ENCODE measurements at places on chromosomes 7 and 10.
A peak's percentile ranks its signal among the peaks of the same experiment; 100 is the strongest.

DNA sequence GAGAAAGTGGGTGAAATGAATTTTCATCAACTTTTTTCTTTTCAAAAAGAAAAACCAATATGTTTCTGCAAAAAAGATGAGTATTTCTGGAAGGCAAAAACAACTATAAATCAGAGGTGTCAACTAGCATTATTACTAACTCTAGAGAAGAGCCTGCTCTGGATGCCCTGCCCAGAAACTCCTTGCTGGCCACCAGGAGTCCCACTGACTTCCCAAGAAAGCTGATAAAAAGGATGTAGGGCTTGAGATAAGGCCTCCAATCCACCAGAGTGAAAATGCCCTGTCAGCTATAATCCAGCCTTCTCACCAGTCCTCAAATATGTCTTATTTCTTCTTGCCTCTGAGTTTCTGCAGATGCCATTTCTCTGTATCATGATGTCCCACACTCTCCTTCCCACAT is 16.7 kb upstream of the FZD1 start:
- no peak for DNase-seq

GRCh38 chr10:29691564-29692072 is 56.8 kb upstream of the SVIL start:
- no peak for DNase-seq

GRCh38 chr10:61897671-61898434 is 3.6 kb upstream of the ARID5B start:
- DNase-seq, result no peak

GRCh38 chr10:24597426-24597825 is 126.3 kb downstream of the ARHGAP21 start:
- no peak for DNase-seq

DNA sequence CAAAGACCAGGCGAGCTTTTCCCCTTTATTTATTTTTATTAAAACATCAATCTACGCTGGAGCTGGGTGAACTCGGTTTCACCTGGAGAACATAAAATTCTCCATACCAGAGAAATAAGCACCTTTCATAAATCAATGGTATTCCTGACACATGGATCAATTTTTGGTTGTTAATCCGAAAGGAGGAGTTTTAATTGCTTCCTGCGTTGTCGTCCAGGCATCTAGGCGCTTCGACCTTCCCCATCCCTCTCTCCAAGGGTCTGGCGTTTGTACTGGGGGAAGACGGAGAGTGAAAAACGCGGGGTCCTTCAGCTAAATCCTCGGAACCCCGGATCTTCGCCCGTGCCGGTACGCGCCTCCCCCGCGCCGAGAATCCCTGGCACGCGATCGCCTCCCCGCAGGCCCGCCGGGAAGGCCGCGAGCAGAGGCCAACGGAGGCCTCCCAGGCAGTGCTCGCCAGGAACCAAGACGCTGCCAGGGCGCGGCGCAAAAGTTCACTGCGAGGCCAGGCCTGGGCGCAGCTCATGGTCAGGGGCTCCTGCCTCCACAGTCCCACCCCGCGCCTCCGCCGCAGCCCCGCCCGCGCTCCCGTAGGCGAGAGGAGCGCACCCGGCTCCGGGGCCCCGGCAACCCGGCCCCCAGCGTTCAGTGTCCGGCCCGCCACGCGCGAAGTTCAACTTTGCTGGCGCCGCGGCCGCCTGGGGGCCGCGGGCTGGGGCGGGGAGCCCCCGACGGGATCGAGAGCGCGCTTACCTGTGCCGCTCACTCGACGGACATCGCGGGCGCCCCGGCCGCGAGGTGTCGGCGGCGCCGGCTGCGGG is 8.3 kb upstream of the EBF3 start:
- no peak for DNase-seq

- DNase-seq, result no peak
Measured at GRCh38 chr10:1624240-1624639, 113.1 kb downstream of the ADARB2 start.

- DNase-seq, result no peak
Measured at GRCh38 chr7:134826105-134826504, 46.7 kb downstream of the CALD1 start.

DNA sequence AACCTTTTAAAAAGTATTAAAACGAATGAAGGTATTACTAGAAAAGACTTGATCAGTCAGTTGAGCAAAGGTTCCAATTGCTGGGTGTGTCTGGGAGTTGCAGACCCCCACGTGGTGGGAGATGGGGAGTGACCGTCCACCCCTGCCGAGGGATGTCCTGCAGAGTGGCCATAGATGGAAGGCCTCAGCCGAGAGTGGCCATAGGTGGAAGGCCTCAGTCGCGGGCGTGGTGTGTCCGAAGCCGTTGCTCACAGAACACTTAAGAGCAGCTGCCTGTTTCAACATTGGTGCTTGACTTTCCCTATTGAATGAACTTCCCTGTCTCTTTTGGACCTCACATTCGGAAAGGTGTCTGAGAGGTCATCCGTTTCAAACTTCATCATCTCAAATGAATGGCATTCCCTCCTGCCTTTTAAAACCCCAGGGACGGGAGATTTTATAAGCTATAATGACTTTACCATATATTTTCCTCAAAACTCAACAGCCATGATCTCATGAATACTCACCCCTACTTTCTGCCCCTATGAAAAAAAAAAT is 69.4 kb downstream of the CAMK1D start:
- no peak for DNase-seq

- no peak for DNase-seq
Measured at GRCh38 chr10:70803775-70804420, 11.8 kb upstream of the SGPL1 start.

DNA sequence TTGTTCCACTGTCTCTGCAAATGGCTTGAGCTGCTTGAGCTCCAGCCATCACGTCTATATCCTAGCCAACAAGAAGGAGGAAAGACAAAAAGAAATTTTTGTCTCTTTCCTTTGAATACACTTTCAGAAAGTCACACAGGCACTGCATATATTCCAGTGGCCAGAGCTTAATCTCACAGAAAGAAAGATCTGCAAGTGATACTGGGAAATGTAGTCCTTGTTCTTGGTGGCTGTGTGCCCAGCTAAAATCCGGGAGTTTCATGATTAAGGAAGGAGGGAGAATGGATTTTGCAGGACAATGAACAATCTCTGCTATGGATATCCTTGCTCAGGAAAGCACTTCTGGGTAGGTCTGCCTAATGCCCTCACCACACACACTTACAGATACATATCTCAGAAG is 19.5 kb upstream of the DLG5 start:
- no peak for DNase-seq

GRCh38 chr10:49163741-49164140 is 24.4 kb downstream of the TMEM273 start:
- no peak for DNase-seq

DNA sequence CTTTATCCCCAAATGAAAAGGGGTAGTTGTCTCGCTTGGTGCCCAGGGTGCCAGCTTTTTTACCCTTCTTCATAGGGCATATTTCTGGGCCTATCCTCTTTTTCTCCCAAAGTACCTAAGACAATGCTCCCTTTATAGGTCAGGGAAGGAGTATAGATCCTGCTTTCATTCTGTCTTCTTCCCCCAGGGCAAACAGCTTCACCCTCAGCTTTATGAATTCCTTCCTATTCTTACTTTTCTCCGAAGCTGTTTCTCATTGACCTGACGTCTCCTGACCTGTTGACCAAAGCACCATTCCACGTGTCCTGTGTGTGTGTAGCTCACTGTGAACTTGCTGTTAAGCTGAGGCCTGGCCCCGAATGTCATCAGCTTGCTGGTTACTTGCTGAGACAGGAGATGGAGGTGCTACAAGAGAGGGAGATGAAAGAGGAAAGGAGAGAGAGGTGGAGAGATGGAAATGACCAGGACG is 48.9 kb downstream of the PYROXD2 start:
- DNase-seq, result no peak

- DNase-seq, result no peak
Measured at GRCh38 chr7:41777894-41778596, 75.2 kb upstream of the INHBA start.

GRCh38 chr10:131855461-131856401 is 45.1 kb upstream of the PPP2R2D start:
- DNase-seq, result no peak

GRCh38 chr10:11245510-11245909 is 227.8 kb downstream of the CELF2 start:
- no peak for DNase-seq

DNA sequence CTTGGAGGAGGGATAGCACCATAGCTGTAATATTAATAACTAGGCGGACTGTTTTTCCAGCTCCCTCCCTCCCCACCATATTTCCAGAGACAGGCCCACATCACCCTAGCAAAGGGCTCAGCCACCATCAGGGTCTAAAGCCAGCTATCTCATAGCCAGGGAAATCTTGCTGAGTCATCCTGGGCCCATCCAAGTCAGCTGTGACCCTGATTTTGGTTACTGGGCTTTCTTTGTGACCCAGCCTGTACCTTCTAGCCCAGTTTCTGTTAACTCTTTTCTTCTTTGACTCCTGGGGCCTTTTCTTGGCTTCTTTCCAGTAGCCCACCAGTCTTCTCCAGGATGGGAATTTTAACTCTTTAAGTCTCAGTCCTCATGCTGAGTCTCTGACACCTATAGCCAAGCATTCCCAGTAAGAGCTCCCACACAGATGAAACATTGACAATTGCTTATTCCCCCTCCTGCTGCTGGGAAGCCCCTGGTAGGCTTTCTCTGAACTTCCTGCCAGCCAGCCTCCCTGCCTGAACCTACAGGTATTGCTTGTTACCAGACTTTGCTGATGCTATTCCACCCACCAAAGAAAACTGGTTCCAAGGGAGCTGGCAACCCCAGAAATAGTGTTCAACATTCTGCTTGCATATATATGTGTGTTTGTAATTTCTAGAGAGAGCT is 34.8 kb upstream of the ADO start:
- no peak for DNase-seq

GRCh38 chr10:76306856-76307255 is 875.4 kb downstream of the LRMDA start:
- DNase-seq, result no peak

- no peak for DNase-seq
Measured at GRCh38 chr10:43692051-43692825, 43.6 kb upstream of the ZNF32 start.

DNA sequence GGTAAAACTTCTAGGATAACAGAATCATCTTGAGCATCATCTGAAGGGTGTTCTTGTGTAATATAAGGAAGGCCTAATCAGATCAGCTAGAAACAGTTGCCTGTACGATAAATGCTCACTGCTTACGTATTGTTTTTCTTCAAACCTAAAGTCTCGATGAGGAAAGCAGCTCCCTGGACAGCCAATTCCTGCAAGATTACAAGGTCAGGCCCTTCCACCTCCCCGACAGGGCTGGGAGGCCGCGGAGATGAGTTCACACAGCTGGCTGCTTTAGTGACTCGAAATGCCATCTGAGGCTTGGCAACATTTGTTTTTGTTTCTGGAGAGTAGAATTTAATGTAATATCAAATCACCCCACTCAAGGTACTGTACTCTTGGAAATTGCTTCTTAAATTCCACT is 95.1 kb upstream of the PFKP start:
- DNase-seq, result no peak

GRCh38 chr10:43576062-43576461 is 1.6 kb upstream of the ZNF239 start:
- DNase-seq, result no peak

DNA sequence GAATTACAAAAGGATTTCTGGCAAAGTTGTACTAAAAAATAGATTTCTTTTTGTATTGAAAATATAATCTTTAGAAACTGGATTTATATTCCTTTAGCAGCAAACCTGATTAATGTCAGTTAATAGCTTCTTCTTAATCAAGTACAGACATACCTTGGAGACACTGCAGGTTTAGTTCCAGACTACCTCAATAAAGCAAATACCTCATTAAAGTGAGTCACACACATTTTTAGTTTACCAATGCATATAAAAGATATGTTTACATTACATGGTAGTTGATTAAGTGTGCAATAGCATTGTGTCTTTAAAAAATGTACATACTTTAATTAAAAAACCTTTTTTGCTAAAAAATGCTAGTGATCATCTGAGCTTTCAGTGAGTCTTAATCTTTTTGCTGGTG is 215.0 kb downstream of the BICC1 start:
- no peak for DNase-seq

- DNase-seq, result no peak
Measured at GRCh38 chr7:46607176-46607575, 686.1 kb upstream of the IGFBP3 start.

DNA sequence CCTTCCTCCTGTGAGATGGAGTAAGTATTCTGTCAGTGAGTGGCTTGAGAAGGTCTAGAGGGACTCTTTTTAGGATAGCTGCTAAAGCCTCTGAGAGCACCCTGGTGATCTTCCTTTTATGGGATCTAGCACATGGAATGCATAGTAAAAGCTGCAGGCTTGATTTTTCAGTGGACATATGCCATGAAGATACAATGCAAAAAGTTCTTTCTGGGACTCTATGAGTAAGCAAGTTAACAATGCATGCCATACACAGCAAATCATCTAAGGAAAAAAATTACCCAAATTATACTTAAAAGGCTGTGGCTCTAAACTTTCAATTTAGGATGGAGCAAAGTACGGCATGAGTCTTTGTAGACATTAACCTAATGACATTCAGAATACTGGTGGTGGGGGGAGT is 154.5 kb downstream of the SGMS1 start:
- DNase-seq, result no peak

- DNase-seq, result no peak
Measured at GRCh38 chr10:101897633-101898032, 54.0 kb upstream of the KCNIP2 start.

DNA sequence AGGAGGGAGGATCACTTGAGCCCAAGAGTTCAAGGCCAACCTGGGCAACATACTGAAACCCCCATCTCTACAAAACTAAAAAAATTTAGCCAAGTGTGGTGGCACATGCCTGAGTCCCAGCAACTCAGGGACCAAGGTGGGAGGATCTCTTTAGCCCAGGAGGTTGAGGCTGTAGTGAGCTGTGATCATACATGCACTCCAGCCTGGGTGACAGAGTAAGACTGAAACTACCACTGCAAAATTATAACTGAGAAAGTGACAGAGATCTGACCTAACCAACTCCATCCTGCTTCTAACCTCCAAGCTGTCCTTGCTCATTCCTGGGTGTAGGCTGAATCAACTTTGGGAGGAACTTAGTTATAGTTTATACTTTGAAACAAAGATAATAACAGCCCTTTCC is 59.4 kb downstream of the HTR7 start:
- DNase-seq, result no peak

- DNase-seq, result peak; percentile 9
Measured at GRCh38 chr7:21253740-21254687, 173.9 kb upstream of the SP4 start.

DNA sequence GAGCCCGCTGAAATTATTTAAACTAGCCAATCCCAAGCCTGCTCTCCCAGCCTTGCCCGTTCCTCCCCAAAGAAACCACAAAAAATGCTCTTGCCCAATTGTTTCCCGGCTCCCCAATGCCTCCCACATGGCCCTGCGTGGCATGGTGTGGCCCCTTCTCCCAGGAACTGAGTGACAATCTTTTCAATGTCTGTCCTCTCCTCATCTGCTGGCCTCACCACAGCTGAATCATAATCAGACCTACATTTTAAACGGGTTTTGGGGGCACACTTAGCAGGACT is 201.5 kb downstream of the PRPF18 start:
- DNase-seq, result no peak

GRCh38 chr10:12637649-12638048 is 288.3 kb downstream of the CAMK1D start:
- DNase-seq, result no peak

DNA sequence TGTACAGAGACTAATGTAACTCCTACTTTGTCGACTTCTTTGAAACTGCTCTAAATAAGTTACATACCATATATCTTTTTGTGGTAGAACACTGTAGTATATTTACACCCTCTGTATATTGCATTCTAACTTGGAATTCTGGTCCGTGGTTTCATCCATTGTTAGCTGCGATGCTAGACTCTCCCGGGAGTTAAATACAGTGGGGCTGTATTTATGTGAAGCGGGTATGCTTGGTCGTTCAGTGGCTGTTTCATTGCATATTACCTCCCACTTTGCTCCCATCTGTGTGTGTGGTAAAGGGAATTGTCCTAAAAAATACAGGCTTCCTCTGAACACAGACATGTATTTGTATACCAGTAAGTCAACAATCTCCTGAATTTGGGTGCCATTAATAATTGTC is 231.1 kb downstream of the SLC25A13 start:
- no peak for DNase-seq
